ENCODE measurements at places on chromosomes 12 and 14.
A peak's percentile ranks its signal among the peaks of the same experiment; 100 is the strongest.

- no peak for DNase-seq
Measured at GRCh38 chr12:102234599-102234998, 37.0 kb upstream of the PMCH start.

DNA sequence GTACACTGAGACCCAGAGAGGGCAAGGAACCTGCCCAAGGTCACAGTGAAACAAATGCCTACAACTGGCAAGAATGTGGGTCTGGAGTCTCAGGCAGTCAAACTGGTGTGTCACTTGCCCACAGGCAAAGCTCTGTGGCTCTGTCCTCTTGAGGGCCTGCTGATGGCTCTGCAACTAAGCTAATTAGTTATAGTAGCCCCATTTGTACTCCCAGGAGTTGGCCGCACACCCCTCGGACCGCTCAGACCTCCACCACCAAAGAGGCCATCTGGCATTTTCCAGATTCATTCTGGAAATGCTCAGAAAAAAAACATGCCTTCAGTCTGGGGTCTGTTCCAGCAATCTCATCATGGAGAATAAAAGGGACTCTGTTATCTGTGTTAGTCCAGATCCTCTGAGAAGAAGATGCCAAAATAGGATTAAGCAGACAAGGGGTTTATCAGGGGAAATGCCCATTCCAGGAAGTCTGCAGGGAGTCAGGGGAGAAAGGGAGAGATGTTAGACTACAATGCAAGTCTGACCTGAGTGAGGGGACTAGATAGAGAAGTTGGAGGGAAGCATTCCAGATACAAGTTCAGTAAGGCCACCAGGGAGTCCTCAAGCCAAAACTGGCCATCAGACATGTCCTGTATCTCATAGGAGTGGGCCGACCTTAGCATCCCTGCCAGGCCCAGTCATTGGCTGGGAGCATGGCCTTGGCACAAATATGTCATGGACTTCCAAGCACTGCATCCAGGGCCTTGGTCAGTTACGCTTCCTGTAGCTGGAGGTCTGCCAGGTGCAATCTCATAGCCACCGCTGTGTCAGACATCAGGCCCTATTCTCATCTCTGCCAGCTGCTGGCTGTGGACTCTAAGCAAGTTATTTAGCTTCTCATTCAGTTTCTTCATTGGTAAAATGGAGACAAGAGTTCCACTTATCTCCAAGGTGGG is 15.4 kb upstream of the OAS1 start:
- DNase-seq = no peak

DNA sequence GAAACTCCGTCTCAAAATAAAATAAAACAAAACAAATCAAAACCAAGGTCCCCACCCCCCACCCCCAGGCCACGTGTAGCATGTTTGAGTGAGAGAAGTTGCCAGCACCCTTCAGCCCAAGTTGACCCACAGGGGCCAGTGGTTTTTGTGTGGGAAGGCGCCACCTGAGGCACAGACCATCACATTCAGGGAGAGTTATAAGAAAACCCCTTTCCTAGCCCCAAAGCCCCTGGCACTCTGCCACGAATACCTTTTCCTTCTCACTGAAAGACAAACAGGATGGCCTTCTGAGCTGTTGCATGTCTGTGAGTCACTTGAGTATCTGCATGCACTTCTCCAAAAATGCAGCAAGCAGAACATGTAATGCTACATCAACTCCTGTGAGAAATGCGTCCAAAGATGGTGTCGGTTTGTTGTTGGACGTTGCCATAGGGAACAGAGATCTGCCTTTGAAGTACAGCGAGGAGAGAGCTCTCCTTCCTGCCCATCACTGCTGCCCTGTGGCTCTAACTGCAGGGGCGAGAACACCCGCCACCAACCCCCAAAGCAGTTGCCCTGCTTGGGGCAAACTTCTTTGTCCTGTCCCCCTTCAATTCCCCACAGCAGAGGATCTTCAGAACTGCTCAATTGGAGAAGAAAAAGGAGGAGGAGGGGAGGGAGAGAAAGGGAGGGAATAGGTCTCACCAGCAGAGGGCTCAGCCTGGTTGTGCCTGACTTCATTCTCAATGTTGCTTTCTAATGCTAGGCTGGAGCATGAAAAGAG is 2.7 kb upstream of the TRAF3 start:
- peak; percentile 77 for DNase-seq

GRCh38 chr12:127590868-127591267 is 676.1 kb upstream of the TMEM132C start:
- no peak for DNase-seq

- DNase-seq = no peak
Measured at GRCh38 chr12:85558684-85559083, 277.5 kb downstream of the RASSF9 start.

DNA sequence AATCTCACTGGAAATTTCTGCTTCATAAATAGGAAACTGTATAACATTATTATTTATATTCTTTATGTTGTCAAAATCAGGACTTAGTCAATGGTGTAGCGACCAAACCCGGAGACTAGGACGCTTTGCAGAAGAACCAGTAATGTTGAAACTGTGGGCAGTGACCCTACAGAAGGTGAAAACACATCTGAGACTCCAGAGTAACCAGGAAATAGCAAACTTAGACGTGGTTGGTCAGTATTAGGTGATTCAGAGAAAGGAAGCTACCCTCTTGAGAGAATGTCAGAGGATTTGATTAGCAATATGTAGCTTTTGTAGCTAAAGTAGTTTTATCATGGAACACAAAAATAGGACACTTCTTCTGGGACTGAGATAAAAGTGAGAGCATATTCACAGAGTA is 381.9 kb downstream of the SLC16A7 start:
- no peak for DNase-seq

DNA sequence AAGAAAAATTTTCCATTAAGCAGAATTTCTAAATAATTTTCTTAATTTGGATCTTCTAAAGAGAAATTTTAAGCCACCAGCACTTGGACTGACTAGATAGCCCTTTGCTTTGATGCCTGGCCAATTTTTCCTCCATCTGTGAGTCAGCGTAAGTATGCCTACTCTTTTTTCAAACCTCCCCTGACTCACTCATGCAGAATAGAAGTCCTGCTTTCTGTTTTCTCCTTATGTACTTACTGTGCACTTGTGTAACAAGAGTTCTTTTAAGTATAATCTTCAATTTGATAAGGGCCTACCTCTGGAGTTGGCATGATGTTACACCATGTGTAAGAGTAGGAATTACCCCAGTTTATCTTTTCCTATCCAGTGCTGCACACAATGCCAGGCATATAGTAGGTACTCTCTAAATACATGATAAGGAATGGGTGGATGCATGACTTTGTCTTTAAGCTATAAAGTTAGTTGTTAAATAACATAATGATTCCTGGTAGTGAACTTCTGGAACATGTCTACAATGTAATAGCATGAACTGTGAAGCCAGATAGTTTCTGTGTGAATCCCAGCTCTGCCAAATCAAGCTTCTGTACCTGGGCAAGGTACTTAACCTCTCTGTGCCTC is 329.6 kb downstream of the TMTC2 start:
- no peak for DNase-seq

- DNase-seq = no peak
Measured at GRCh38 chr12:6360578-6361490, 14.5 kb downstream of the SCNN1A start.

DNA sequence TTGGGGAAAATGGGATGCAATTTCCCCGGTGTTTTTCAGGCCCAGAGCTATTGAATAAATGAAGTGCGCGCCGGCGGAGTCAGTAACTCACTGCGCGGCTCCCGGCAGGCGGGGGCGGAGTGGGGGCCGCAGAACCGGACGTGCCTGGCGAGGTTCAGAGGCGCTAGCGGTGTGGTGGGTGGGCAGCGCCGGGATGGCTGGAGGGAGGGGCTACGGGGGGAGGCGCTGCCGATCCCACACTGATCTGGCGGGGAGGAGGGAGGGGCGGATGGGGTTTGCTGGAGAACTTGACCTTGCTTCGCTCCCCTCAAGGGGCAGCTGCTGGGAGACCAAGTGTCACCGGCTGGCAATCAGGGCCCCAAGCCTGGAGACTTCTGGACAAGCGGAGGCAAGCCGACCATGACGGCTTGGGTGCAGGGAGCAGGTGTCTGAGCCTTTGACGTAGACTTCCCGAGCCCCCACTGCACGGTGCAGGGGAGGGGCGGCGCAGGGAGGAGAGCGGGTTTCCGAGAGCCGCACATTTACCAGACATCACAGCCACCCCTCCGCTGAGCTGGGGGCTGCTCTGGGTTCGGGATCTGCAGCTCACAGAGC is 174.1 kb upstream of the RTL1 start:
- DNase-seq = peak; percentile 88

DNA sequence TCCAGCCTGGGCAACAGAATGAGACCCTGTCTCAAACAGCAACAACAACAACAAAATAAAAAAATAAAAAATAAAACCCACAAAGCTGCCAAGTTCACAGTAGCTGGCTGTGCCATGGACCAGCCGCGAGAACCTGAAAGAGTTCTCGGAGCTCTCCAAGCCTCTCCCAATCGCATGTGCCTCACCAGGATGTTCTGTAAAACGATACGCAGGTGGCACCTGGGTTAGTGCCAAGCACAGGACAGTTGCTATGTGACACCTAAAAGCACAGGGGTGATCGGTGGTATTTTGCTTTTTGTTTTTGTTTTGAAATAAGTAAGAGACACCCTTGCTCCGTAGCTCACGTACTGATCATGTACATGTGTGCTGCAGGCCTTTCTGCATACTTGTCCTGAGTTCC is 52.4 kb downstream of the RFLNA start:
- no peak for DNase-seq

- DNase-seq = no peak
Measured at GRCh38 chr12:25018146-25018545, 69.2 kb upstream of the BCAT1 start.

GRCh38 chr12:63317880-63318279 is 166.9 kb upstream of the AVPR1A start:
- no peak for DNase-seq

- DNase-seq = no peak
Measured at GRCh38 chr12:80815351-80815750, 98.6 kb downstream of the MYF5 start.

GRCh38 chr12:22672951-22673350 is 48.0 kb downstream of the ETNK1 start:
- no peak for DNase-seq
